ENCODE measurements at places on chromosomes 12 and 14. TPM values are rescaled to one million over a fixed set of nuclear protein-coding genes. Genes with fewer than 3 reads are reported as not detected.

GLT1D1 gene
- 0.45 TPM for total RNA-seq

DNA sequence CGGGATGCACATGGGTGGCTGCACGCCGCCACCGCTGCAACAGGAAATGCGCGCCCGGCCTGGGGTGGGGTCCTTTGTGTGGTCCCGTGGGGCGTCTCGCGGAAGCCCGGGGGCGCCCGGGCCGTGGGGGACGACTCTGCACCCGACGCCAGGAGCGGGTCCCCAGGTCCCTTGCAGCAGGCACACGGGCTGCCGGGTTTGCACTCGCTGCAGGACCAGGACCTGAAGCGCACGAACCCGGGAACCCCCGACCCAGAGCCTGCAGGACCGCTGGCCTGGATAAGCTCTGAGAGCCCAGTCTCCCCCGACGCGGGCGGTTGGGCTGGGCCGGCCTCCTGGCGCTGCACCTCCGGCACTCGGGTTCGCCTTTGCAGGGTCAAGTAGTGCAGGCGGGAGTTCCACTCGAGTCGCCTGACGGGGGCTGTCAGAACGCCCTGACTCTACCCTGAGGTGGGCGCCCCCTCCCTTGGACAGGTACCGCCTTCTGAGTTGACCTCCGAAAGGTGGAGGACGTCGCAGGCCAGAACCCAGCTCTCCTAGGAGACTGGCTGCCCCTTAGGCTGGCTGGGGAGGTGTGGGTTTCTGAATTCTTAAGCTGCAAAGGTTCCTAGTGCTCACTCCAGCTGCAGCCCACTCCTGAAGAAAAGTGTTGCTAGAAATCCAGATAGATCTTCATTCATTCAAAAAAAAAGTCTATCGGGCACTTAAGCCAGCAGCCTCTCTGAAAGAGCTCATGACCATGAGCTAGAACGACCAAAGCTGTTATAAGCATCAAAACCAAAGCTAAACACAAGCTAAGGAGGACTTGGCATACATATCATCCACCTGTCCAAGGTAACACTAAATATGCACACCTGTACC is 68.0 kb downstream of the RNF34 start:
- peak; percentile 63 for DNase-seq

DNA sequence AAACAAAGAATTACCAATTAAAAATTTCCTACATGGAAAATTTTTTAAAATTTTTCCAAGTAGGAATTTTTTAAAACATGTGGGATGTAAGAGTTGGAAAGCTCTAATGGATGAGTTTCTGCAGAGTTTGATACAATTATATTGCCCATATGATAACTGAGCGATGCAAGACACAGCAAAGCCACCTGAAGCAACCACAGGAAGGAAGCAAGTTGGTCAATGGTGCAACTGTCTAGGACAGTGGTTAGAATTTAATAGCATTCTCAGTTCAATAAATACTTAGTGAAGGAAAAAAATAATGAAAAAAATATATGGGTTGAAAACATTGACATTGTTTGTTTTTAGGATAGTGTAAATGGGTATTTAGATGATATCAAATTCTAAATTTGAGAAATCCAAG is 178.6 kb upstream of the GARIN2 start:
- DNase-seq = no peak

- no peak for DNase-seq
These were observed 1.7 kb upstream of the CFAP54 start for GRCh38 chr12:96487634-96488033.

PLA2G1B gene
- not detected for total RNA-seq

DNA sequence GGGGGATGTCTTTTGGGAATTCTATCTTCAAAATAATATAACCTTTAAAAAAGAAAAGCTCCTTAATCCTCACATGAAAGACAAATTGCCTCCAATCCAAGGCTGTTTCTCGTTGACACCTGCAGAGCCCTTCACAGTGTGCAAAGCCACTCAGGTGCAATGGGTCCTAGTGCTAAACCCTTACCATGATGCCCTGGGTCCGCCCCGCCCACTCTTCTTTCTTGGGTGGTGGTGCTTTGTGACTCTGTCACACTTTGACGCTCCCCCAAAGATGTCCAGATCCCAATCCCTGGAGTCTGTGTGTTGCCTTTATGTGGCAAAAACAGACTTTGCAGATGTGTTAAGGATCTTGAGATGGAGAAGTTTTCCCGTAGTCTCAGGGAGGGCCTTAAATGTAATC is 29.7 kb downstream of the CLMN start:
- no peak for DNase-seq

- DNase-seq = no peak
These were observed 5.6 kb upstream of the MYH7 start for GRCh38 chr14:23441076-23441475.

DNA sequence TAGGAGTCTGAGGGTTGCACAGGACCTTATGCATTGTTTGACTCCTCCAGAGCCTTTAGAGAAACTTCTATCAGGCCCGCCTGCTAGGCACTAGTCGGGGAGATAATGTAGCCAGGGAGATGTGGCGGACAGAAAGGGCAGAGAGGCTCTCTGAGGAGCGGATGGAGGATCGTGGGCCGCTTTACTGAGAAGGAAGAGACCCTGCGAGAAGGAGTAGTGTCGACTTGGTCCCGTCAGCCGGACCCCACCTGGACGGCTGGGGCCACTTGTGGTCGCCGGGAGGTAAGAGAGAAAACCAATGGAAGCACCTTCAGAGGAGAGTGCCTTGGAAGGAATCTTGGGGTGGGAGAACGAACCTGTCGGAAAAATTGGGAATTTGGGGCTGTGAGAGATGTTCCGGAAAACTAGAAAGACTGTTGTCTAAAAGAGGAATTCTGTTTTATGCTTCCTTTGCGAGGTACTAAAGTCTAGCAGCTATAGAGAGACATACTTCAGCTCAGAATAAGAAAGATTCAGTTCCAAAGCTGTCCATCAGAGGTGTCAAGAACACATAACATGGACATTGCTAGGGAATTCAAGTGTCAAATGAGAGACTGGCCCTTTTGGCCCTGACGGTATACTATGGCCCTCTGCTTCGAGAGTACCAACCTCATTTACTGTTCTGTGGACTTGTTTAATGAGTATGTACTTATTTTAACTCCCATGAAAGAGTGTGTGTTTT is 660 bp upstream of the MCRS1 start:
- no peak for DNase-seq

- DNase-seq = no peak
These were observed 18.6 kb upstream of the TDRD9 start for GRCh38 chr14:103909531-103910261.

- DNase-seq = no peak
These were observed 989.1 kb upstream of the TMEM132C start for GRCh38 chr12:127277882-127278281.

PLBD1 gene
- total RNA-seq = 24.7 TPM

- DNase-seq = no peak
These were observed 33.0 kb downstream of the ANO2 start for GRCh38 chr12:5912011-5912410.

GRCh38 chr14:68384335-68384734 is 408.5 kb downstream of the ZFP36L1 start:
- peak; percentile 59 for DNase-seq

- DNase-seq = no peak
These were observed 7.5 kb downstream of the ATP6V1D start for GRCh38 chr14:67352055-67352454.

- DNase-seq = no peak
These were observed 328.4 kb downstream of the EGLN3 start for GRCh38 chr14:33622496-33622895.

- DNase-seq = no peak
These were observed 67.3 kb downstream of the ZNF664 start for GRCh38 chr12:124040291-124040690.

DNA sequence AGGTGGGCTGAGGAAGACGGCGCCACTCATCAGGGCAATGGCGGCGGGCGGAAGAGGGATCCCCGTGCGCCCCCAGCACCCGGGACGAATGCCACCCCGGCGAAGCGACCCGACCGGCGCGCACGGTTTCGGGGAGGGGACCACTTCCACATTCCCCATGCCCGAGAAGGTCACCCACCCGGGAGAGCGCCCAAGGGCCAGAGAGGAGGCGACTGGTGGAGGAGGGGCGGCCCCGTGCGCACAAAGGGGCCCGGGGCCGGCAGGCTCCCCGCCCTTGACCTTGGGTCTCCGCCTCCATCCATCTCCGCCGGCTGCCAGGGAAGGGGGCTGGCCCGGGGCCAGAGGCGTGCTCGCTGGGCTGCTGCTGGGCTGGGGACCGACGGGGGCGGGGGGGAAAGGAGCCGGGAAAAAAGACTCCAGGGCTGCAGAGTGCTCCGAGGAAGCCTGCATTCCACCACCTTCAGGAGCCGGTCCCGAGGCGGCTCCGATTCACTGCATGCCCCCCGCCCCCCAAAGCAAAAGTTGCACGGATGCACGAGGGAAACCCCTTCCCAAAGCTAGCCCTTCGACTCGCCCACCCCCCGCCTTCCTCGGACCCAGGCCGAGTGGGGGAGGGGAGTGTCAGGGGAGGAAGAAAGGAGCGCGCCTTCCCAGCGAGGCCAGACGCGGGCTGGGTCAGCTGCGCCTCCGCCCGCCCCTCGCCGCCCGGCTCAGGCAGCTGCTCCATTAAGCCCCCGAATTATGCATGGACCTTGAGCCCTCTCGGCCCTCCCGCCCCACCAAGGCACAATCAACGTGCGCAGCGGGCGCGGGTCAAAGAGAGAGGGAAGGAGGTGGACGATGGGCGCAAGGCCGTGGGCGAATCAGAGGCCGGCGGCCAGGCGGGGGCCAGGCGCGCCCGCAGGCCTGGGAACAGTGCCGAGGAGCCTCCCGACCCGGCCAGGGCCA is 26.2 kb downstream of the BCL11B start:
- no peak for DNase-seq

NXPH4 gene
- 1.8 TPM for total RNA-seq

- DNase-seq = no peak
These were observed 5.0 kb upstream of the EPS8 start for GRCh38 chr12:15794196-15794595.

DNA sequence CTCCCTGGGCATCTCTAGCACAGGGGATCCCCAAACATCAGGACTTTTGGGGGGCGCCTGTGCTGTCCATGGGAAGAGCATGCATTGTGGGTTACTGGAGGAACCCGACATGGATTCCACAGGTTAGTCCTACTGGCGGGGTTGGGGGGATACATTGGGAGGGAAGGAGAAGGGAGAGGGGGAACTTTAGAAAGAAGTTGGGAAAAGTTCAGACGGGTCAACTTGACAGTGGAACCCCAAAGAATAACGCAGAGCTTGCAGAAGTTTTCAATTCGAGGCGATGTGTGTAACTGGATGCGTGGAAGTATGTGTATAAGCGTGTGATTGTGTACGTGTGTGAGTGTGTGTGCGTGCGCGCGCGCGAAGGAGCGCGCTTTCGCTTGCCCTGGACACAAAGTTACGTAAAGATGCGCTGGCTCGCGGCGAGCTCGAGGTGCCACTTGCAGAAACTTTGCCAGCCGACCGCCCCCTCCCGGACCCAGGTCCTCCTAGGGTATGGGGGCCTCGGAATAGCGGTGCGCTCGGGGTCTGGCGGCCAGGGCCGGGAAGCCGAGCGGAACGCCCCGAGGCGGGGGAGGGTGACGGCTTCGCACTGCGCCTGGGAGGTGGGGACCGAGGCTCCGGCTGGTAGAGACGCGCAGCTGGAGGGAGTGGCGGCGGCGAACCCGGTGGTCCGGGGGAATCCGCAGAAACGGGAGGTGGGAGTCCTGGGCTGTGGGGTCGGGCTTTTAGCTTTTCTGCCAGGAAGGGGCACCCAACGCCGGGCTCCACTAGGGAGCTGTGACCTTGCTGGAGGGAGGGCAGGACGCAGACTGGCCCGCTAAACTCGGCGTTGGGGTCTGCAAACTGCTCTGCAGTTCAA is 669 bp downstream of the RFX4 start:
- no peak for DNase-seq

B3GNT4 gene
- total RNA-seq = not detected

KRT78 gene
- total RNA-seq = not detected

GRCh38 chr12:47267571-47267970 is 187.8 kb upstream of the AMIGO2 start:
- DNase-seq = no peak

GRCh38 chr12:117481470-117481869 is 120.0 kb upstream of the NOS1 start:
- no peak for DNase-seq

DNA sequence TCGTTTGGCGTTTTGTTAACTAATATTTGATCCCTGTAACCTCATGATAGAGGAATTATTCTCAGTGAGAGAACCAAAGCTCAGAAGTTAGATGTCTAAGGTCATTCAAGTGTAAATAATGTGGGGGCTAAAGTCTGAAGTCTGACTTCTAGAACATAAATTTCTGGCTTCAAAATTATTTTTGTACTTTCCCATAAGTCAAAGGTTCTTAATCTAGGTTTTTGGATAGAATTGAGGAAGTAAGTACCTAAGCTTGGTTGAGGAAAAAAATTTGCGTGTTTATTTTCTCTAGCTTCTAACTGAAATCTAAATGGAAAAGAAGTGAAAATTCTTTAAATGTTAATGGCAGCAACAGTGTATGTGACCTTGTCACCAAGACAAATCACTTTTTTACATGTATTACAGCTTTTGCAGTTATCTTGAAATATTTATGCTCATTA is 2.3 kb downstream of the LARP4 start:
- no peak for DNase-seq

FZD10 gene
- 0.07 TPM for total RNA-seq

GRCh38 chr14:104120281-104120741 is 18.1 kb upstream of the KIF26A start:
- DNase-seq = no peak

CLEC4C gene
- not detected for total RNA-seq

- DNase-seq = no peak
These were observed 1.6 kb upstream of the PPP4R4 start for GRCh38 chr14:94172545-94172944.

CCDC38 gene
- 0.15 TPM for total RNA-seq

DNA sequence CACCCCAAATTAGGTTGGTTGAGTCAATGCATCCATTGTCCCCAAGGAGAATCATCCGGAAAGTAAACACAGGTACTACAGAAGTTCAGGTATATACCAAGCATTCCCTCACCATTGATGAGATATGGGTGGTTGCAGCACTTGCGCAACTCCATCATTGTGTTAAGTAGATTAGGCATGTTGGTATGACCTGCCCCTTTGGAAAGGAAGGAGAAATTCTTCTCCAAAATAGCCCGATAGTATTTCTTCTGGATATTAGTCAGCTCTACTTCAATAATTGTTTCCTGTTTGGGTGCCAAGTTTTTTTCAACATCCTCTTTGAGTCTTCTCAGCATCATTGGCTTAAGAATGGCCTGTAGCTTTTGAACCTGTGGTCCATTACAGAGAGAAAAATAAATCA is 21.3 kb upstream of the SUPT16H start:
- no peak for DNase-seq

- DNase-seq = no peak
These were observed 8.3 kb downstream of the SLC4A8 start for GRCh38 chr12:51432921-51433320.

- DNase-seq = no peak
These were observed 303.9 kb upstream of the FKBP4 start for GRCh38 chr12:2490831-2491230.

DNA sequence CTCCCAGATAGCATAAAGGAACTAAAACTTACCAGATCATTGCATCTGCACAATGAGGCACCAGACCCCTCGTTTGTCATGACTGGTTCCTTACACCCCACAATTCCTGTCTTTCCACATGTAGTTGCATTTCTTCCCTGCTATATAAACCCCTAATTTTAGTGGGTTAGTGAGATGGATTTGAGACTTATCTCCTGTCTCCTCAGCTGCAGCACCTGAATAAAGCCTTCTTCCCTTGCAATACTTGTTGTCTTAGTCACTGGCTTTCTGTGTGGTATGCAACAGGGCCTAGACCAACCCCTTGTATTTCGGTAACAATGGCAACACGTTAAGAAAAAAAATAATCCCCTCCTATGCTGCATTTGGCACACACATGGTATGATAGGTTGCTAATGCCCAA is 13.0 kb downstream of the NUP37 start:
- no peak for DNase-seq
